ENCODE measurements at places on chromosomes 3 and 15.
A peak's percentile ranks its signal among the peaks of the same experiment; 100 is the strongest.

- no peak for DNase-seq
Measured at GRCh38 chr3:143506190-143506589, 342.1 kb downstream of the SLC9A9 start.

DNA sequence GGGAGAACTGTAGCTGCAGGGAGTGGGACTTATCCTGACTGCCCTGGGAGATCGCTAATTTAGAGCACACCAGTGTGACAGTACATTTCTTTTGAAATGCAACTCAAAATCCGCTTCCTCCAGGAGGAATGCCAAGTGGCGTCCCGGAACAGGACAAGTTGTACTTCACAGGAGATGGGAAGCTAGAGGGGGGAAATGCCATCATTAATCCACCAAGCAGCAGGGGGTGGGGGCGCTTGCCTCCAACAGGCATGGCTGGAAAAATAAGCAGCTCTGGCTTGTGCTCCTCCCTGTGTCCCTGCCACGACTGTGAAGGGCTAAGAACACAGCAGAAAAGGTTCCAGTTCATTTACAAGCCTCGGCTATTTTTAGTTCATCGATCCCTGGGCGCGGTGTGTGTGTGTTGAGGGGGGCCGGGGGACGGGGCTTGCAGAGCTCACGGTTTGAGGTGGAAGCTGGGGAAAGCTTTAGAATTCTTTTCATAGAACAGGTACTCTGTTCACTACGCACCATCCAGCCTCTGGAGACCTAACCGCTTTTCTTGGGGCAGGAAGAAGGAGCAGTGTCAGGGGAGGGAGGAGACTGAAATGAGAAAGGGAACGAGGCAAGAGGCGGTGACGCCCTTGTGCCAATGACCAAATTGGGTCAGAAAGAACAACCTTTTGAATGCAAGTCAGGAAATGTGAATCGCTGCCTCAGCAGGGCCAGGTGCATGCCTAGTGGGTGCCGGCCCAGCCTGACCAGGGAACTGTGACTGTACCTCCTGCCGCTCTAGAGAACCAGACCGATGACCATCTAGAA lies 51.8 kb upstream of the DGKG start:
- peak; percentile 64 for DNase-seq

- no peak for DNase-seq
Measured at GRCh38 chr15:99735868-99736267, 2.6 kb upstream of the LYSMD4 start.

DNA sequence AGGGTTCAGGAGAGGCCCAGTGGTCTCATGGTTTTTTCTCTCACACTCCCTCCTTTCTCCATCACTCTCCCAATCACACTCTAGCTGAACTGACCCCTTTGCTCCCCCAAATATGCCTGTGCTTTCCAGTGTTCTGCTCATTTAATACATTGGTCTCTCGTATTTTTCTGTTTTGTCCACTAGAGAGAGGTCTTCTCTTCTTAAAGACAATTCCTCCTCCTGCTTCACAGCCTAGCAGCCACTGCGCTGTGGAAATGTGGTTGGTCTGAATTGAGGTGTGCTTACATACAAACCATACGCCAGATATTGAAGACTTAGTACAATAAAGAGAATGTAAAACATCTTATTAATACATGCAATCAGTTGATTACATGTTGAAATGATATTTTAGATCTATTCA lies 60.6 kb upstream of the XCR1 start:
- DNase-seq = peak; percentile 61

DNA sequence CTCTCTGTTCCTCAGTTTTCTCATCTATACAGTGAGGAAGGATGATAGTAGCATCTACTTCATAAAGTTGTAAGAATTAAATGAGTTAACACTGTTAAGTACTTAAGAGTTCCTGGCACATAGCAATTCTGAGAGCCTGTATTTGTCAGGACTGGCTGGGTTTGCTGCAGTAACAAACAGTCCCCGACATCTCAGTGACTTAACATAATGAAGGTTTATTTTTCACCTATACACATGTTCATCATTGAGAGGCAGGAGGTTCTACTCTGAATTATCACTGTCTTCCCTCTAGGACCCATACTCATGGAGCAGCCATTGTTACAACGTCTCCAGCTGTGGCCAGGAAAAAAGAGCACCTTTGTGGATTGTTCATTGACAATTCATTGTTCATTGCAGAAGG lies 190.6 kb upstream of the PROK2 start:
- DNase-seq = no peak

DNA sequence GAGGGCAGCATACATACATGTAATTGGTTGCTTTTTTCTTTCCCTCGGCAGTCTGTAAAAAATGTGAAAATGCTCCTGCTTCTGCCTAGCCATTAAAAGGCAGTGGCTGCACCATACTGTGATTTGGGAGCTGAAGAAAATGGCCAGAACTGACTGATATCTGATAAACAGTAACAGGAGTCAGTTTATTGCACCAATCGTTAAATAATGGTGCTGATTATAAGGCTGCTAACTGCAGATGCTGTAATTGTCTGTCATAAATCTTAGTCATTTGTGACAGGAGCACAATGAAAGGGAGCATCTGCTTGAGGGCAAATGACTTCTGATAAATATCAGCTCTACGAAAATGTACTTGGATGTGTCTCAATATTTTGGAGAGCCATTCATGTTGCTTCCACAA lies 263.1 kb upstream of the DNAJC19 start:
- no peak for DNase-seq

- peak; percentile 67 for DNase-seq
Measured at GRCh38 chr15:27454281-27455075, 483.5 kb downstream of the GABRG3 start.

GRCh38 chr15:42289166-42289565 lies 15.9 kb upstream of the TMEM87A start:
- no peak for DNase-seq

GRCh38 chr15:40790718-40791117 lies 16.2 kb upstream of the ZFYVE19 start:
- DNase-seq = peak; percentile 27

GRCh38 chr3:9396301-9396631 lies 1.1 kb upstream of the SETD5 start:
- DNase-seq = peak; percentile 96

Data from fibroblast of mammary gland (primary cell).